ENCODE measurements at places on chromosomes 7 and 10.
A peak's percentile ranks its signal among the peaks of the same experiment; 100 is the strongest.

- peak; percentile 73 for DNase-seq
These were observed 161.5 kb upstream of the SH2B2 start for GRCh38 chr7:102125127-102125596.

- DNase-seq: no peak
These were observed 520 bp downstream of the CPA5 start for GRCh38 chr7:130345136-130345535.

- DNase-seq: no peak
These were observed 215.6 kb downstream of the ELFN1 start for GRCh38 chr7:1885465-1886226.

- no peak for DNase-seq
These were observed 1.1 kb upstream of the KBTBD2 start for GRCh38 chr7:32892521-32893206.

DNA sequence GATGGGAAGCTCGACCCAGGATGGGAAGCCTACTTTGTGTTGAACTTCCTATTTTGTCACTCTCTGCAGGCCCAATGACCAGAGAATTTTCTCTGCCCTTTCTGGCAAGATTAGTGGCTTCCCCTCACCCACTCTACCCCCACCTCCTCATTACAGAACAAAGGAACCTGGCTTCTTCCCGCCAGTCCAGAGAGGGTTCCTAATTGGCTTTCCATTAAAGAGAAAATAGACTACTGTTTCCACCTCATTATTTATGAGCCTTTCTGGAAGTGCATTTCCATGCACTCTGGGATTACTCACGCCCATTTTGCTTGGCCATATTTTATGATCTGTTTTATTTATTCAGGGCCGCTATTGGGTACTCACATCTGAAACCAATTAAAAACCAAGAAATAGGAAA lies 94.9 kb upstream of the TCF7L2 start:
- DNase-seq: no peak

GRCh38 chr10:120108916-120109315 lies 216.4 kb downstream of the SEC23IP start:
- no peak for DNase-seq

GRCh38 chr7:155003092-155003375 lies at the start of gene PAXIP1:
Gene PAXIP1 (minus strand): TSS chr7:155003124. CDS start chr7:155002929, 195 bp downstream.
- no peak for DNase-seq

DNA sequence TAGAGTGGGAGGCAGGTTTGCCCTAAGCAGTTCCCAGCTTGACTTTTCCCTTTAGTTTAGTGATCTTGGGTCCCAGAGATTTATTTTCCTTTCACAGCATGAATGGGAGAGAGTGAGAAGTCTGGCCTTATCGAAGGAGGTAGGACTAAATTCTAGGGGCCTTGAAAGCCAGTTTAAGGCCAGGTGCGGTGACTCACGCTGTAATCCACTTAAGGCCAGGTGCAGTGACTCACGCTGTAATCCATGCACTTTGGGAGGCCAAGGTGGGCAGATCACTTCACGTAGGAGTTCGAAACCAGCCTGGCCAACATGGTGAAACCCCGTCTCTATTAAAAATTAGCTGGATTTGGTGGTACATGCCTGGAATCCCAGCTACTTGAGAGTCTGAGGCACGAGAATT lies 392.2 kb downstream of the ACTR3B start:
- no peak for DNase-seq

DNA sequence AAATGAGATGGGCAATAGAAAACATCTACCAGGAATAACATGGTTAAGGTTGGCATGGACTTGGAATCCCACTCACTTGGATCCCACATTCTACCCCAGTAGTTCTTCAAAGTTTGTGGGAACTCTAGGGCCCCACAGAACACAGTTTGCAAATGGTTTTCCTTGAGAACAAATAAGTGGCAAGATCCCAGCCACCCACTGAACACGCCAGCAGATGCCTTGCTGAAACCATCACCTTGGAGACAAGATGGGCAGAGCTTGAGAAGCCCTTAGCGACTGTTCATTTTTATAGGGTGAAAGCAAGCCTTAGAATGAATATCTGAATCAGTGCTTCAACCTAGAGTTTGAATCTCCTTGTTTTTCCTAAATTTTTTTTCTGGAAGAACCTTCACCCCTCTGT lies 349.1 kb downstream of the RPS24 start:
- no peak for DNase-seq

DNA sequence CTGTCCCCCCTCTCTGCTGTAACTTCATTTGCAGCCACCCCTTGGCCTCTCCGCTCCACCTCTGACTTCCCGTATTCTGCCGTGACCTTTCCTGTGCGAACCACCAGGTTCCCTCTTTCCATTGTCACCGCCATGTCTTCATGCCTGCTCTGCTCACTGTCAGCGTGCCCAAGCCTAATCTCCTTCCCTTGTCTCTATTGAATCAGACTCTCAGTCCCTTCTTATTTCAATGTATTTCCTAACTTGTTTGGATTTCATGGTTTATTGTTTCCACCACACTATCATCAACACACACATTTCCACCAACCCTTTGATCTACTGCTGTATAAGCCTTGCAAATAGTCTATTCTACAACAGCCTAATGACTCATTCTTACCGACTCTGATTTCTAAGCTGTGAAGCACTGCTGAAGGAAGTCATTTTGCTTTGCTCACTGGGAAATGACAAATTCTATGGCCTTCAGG lies 30.0 kb upstream of the INHBA start:
- DNase-seq: no peak

GRCh38 chr10:118955951-118956801 lies 73.3 kb upstream of the NANOS1 start:
- DNase-seq: no peak

DNA sequence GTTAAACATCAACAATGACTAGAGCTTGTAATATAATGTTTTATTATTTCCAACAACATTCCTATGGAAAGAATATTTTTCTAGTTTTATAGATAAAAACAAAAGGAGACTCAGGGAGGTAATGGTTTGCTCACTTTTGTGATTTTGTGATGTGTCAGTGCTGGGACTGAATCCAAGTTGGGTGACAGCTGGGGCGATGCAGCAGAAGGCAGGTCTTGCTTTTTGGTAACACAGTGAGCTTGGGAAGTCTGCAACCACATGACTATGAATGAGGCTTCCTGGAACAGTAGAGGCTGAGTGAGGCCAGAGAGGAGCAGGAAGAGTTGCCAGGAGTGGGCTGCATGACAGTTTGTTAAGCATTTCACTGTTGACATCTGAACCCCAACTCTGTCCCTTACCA lies 4.9 kb upstream of the YKT6 start:
- no peak for DNase-seq

- DNase-seq: no peak
These were observed 28.0 kb downstream of the IPMK start for GRCh38 chr10:58239561-58240169.

DNA sequence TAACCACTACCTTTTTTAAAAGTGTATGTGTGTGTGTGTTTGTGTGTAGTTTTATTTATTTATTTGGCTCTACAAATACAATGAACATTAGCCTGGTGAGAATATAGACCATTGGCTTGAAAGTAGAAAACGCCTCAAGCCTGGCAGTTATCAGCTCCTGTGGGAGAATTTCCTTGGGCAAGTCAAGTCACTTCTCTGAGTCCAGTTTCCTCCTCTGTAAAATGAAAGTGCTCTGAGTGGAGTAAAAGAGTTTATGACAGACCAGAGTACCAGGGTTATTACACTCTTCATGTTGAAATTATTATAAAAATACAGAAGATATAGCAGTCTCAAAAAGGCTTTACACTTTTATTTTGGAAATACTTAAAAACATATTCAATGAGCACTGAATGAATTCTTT lies 10.1 kb upstream of the RHOBTB1 start:
- no peak for DNase-seq

- DNase-seq: no peak
These were observed 61.1 kb downstream of the PPP1R17 start for GRCh38 chr7:31748084-31748483.

- DNase-seq: no peak
These were observed 57.6 kb upstream of the EZH2 start for GRCh38 chr7:148941598-148942275.

GRCh38 chr7:116180302-116180701 lies 30.0 kb upstream of the TES start:
- no peak for DNase-seq

- no peak for DNase-seq
These were observed 190.2 kb downstream of the CAMK1D start for GRCh38 chr10:12539350-12540164.

DNA sequence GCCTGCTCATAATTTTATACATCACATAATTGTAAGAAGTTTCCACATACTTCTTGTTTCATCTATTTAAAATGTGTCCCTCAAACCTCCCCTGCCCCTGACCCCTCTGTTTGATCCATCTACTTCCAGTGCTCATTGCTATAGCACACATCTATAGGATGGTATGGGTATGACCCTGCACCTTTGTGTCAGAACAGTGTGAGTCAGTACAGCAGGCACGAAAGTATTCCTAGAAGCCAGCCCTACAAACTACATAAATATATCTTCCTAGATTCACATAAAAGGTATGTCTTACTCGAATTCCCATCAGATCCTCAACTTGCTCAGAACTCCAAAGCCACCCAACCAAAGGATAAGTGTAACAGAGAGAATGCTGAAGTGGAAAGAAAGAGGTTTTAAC lies 25.7 kb upstream of the ING3 start:
- DNase-seq: no peak

DNA sequence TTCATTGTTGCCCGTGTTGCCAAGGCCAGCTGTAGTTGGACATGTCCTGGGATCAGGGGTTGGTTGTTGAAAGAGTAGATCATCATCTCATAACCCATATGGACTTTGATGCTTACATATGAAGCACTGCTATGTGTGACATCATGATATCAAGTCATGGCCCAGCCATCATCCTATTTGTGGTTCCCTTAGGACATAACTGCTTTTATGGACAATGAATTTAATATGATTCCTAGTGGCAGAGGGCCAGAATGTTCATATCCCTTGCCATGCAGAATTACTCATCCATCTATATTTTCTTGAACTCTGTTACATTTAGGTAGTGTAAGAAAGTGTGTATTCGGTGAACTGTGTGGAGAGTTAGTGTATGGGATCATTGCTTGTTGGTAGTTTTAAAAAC lies 343.9 kb upstream of the LRGUK start:
- no peak for DNase-seq

GRCh38 chr10:100779329-100779728 lies 33.9 kb downstream of the PAX2 start:
- DNase-seq: no peak

DNA sequence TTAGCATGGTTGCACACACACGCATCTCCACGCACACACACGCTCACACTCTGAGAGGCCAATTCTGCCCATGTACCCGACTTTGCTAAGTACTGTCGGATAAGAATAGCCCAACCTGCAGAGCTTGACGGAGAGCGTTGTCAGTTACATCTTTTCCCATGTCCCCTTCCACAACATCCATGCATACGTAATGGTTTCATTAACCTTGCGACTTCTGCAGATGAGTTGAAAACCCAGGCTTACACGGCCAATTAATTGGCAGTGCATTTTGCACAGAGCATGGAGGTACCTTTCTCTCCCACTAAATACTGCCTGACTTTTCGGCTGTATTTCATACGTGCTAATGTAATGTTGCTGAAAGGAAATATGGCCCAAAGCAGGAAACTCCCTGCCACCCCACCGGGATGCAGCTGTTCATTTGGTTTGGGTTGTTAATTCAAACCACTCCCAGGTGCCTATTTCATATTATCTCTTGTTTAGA lies 291.2 kb upstream of the HABP2 start:
- DNase-seq: no peak

GRCh38 chr10:102611514-102612087 lies 32.7 kb upstream of the TRIM8 start:
- DNase-seq: no peak

DNA sequence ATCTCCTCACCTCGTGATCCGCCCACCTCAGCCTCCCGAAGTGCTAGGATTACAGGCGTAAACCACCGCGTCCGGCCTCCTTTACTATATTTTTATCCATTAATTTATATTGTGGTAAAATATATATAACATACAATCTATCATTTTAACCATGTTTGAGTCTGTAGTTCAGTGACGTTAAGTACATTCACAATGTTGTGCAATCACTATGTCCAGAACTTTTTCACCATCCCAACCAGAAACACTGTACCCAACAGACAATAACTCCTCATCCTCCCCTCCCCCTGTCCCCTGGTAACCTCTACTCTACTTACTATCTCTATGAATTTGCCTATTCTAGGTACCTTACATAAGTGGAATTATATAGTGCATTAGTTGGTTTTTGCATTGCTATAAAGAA lies 297.5 kb upstream of the GALNT17 start:
- DNase-seq: no peak

DNA sequence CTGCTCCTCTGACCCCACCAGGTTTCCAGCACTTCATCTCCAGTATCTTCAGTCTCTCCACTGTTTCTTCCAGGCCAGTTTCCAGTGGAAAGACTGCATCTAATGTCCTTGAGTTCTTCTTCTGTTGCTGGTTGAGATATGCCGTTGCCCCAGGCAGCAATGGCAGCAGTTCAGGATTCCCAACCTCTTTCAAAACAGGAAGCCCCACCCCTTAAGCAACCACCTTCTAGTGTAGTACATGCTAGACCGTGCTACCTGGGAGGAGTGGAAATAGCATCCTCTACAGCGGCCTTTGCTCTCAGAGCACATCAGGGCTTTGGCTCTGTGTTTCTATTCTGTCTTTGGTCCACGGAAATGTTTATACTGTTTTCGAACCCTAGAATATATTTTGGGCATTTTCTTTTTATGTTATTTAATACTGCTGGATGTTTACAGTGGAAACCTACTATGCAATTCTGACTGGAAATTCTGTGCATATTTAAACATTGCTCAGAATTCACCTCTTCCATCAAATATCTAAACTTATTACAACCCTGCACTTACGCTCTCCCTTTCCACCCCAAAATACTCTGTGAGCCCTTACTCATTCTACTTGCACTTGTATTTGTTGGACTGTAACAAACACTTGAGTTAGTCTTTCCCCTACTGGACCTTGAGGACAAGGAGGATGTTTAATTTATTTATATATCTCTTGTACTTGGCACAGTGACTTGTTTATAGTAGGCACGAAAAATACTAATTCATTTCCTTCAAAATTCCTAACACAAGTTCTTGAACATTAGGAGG lies 8.5 kb upstream of the BPGM start:
- DNase-seq: no peak

- no peak for DNase-seq
These were observed 57.3 kb downstream of the TCF7L2 start for GRCh38 chr10:113007343-113007771.

DNA sequence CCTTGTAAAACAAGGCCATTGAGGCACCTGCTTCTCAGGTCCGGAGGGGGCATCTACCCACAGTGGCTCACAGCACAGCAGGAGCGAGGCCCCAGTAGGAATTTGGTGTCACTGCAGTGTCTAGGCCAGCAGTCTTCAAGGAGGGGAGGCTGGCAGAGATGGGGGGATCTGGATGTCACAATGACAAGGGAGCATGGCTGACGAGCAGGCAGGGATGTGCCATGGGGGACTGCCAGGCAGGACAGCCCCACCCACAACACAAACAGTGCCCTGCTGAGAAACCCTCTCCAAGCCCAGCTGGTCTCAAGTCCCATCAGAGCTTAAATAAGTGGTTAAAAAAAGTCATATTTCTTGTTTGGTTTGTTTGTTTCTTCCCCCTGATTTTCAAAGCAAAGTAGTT lies 121.0 kb upstream of the ZNF716 start:
- DNase-seq: no peak

- DNase-seq: peak; percentile 15
These were observed 171.1 kb upstream of the TBX20 start for GRCh38 chr7:35424869-35425495.

GRCh38 chr10:28595613-28596012 lies 62.7 kb downstream of the WAC start:
- DNase-seq: no peak

Data from stromal cell of bone marrow (primary cell).